ENCODE measurements at places on chromosomes 6 and 20. TPM values are rescaled to one million over a fixed set of nuclear protein-coding genes. Genes with fewer than 3 reads are reported as not detected.
A peak's percentile ranks its signal among the peaks of the same experiment; 100 is the strongest.

GRCh38 chr6:11315743-11316437 lies 83.4 kb upstream of the NEDD9 start:
- H3K4me1 ChIP-seq: no peaks in the 10 kb centered on the region
- no peak overlapping the region for H3K27ac ChIP-seq
- no peaks in the 10 kb centered on the region for H3K27me3 ChIP-seq
- DNase-seq: no peak
- H3K36me3 ChIP-seq: no peaks in the 10 kb centered on the region

GRCh38 chr6:29489286-29489685 lies 1.5 kb upstream of the MAS1L start:
- H3K36me3 ChIP-seq: no peaks in the 10 kb centered on the region
- no peak for DNase-seq
- no peak overlapping the region for H3K4me3 ChIP-seq
- no peak overlapping the region for H3K27ac ChIP-seq
- H3K27me3 ChIP-seq: no peaks in the 10 kb centered on the region
- H3K4me1 ChIP-seq: no peaks in the 10 kb centered on the region

ZFP57 gene
- not detected for total RNA-seq

DNA sequence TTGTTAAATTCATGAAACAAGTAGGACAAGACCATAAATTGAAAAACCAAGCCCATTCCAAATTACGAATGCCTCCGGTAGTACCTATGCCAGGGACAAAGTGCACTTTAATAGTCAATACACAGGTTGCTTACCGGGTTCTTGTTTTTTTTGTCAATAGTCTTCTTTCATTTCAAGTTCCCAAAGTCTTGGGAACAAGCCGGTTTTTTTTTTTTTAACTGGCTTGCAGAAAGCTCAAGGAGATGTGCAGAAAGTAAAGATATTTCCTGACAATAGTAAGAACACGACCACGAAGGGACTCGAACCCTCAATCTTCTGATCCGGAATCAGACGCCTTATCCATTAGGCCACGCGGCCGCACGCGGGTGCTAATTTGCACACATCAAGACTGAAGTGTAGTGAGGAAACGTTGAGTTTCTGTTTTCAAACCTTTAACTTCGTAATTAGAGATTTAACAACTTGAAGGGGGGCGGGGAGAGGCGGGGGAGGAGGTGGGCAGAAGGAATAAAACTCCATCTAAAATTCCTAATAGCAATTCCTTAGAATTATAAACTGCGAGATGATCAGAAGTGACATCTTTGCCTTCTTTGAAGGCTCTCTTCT lies 181.0 kb downstream of the TRIM27 start:
- no peak overlapping the region for H3K27ac ChIP-seq
- H3K4me3 ChIP-seq: no peak overlapping the region
- peaks cover 10% of the 10 kb centered on the region for H3K27me3 ChIP-seq
- H3K36me3 ChIP-seq: no peaks in the 10 kb centered on the region
- H3K4me1 ChIP-seq: no peaks in the 10 kb centered on the region

GRCh38 chr20:57256908-57257307 lies 9.5 kb downstream of the BMP7 start:
- H3K27ac ChIP-seq: peak overlapping the region; percentile 34
- no peak for DNase-seq
- H3K4me1 ChIP-seq: peaks cover 38% of the 10 kb centered on the region
- no peaks in the 10 kb centered on the region for H3K27me3 ChIP-seq

GRCh38 chr20:33311996-33312395 lies 29.0 kb downstream of the BPIFB1 start:
- no peak for DNase-seq
- H3K4me1 ChIP-seq: no peaks in the 10 kb centered on the region
- H3K4me3 ChIP-seq: no peak overlapping the region
- no peaks in the 10 kb centered on the region for H3K27me3 ChIP-seq
- H3K36me3 ChIP-seq: no peaks in the 10 kb centered on the region

OSTM1 gene
- 65.8 TPM for total RNA-seq
